NCI-H510A (cell line): ENCODE measurements at places on chromosomes 2 and 18.
A peak's percentile ranks its signal among the peaks of the same experiment; 100 is the strongest.

- no peak for DNase-seq
Observed at GRCh38 chr18:33152376-33152775, 288.1 kb downstream of the CCDC178 start.

- no peak for DNase-seq
Observed at GRCh38 chr2:111667542-111668273, 216.3 kb downstream of the ANAPC1 start.

DNA sequence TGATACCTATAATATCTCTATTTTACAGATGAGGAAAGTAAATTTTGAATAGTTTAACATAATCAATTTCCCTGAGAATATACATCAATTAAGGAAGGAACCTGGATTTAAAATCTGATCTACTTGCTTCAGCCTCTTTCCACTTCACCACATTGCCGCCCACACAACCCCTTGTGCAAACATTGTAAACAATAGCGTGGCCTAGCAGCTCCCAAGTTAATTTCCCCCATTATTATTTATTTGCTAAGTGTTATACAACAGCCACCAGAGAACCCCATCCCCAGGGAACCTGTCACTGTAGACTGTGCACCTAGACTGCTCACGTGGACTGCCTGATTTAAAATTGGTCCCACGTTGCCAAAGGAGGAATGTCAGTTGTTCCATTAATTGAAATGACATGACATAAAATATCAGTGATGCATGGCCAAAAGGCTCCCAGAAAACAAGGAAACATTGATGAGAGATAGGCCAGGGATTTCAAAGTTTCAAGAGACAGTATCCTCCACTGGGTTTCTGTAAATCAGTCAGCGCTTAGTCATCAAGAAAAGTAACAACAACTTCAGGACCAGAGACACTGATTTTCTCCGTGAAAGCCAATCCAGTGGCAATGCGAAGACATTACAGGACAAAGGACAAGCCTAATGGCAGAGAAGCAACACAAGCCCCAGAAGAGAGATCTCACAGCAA, 41.3 kb downstream of the SCG2 start:
- DNase-seq: peak; percentile 55

DNA sequence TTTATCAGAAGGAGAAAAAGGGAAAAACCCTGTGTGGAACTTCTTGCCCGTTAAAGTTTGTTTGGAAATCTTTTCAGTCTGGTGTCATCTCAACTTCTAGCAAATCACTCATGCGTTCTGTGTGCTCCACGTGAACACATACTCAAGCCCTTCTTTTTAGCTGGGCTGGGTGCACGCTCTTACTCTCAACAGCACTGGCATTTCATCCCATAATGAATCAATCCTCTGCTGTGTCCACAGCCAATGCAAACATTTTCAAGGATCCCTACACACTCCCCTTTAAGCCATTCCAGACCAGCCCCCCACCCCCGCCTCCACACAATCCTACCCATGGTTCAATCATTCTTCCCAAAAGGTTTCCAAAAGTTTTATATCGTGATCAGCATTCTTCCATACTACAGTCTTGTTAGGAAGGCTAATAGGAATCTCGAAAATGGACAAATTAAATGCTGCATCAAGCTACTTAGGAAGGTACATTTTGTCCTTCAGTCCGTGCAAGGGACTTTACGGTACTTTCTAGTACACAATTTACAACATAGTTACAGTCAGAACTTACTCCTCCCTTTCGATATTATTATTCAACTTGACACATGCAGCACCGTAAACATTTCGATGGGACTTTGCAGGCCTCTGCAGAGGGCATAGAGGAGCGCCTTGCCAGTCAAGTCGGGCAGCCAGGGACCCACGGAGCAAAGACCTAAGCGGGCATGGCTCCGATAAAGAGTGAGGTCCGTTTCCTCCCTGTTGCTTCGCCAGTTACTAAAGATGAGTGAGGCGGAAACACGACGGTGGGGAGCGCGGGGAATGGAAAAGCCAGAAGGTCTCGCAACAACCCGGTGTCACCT, 1.4 kb downstream of the PTGR3 start:
- DNase-seq: peak; percentile 29

DNA sequence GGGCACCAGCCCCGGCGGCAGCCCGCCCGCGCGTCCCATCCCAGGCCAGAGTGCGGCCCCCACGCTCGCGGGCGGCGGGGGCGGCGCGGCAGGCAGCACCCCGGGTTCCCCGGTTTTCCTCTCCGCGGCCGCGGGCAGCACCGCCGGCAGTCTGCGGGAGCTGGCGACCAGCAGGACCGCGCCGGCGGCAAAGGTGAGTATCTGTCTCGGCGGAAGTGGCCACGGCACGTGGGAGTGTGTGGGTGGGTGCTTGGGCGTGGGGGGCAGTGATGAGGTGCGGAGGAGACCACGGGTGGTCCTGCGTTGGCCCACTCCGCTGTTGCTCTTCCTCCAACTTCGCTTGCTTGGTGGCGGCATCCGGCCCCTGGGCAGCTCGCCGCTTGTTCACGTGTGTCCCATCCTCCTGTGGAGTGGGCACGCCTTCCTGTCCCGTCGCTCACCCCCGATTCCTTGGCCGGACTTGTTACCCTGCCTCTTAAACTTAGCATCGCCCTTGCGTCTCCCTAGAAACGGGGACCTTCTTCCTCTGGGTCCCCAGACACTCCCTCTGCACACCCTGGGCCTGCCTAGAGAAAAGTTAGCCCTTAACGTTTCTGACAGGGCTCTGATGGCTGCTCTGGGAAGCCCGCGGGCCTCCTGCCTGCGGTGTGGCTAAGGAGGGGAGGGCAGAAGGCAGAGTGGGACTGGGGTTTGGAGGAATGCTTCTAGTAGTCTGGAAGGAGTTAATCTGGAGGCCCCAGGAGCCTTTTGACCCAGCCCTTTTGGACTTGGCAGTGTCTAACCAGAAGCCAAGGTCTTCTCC, 1.1 kb downstream of the SH3RF3 start:
- no peak for DNase-seq

DNA sequence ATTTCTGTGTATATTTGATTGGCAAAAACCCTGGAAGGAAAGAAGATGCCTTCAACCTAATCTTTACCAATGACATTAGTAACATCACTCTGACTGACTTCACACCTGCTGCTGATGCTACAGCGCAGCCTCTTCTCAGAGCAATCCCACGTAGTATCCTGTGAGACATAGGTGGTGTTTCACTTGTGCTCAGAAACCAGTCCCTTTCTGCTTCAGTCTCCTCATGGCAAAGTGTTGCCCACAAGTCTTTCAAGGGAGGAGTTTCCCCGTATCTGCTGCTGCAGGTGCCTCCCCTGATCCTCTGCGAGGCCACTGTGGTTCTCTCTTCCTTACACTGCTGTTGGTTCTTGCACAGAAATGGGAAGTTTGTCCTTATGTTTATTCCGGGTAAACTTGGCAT, 433.2 kb upstream of the TNP1 start:
- DNase-seq: no peak

GRCh38 chr2:44934983-44935728, 6.3 kb upstream of the SIX3 start:
- no peak for DNase-seq

- no peak for DNase-seq
Observed at GRCh38 chr2:200095436-200095835, 140.1 kb downstream of the MAIP1 start.

DNA sequence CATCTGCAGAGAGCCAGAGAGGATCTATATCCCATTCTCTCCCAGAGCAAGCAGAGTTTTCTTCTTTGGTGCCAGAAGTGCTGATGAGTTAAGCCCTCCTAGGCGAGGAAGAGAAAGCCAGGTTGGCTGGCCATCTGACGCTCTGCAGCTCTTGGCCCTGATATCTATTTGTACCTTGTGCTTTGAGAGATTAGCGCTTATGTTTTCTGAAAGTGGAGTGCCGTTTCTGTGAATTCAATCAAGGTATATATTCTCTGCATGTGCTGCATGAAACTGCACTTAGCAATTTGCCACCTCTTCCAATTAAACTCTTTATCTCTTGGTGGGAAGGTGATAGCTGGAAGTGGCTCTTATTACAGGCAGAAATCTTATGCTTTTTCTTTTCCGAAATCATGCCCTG, 177.5 kb downstream of the LPIN1 start:
- DNase-seq: no peak

GRCh38 chr2:41948397-41948763, 99.4 kb upstream of the PKDCC start:
- DNase-seq: no peak

GRCh38 chr2:227617316-227618230, at the start of gene SCYGR4:
SCYGR4 (plus strand) TSS chr2:227617498; CDS start chr2:227617498, 0 bp downstream.
- no peak for DNase-seq

DNA sequence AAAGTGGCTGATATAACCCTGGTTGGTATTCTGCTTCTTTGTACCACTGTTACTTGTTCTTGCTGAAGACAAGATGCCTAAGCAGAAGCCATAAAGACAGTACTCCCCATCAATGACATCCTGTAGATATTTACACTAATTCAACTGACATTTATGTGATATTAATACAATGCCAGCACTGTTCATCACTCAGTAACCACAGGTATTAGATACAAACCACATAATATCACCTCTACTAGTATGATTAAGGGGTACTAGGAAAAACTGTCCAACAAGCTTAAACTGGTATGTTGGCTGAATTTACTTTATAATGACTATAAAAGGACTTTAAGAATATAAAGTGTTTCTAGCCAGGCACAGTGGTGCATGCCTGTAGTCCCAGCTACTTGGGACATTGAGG, 65.8 kb downstream of the RTN4 start:
- no peak for DNase-seq

DNA sequence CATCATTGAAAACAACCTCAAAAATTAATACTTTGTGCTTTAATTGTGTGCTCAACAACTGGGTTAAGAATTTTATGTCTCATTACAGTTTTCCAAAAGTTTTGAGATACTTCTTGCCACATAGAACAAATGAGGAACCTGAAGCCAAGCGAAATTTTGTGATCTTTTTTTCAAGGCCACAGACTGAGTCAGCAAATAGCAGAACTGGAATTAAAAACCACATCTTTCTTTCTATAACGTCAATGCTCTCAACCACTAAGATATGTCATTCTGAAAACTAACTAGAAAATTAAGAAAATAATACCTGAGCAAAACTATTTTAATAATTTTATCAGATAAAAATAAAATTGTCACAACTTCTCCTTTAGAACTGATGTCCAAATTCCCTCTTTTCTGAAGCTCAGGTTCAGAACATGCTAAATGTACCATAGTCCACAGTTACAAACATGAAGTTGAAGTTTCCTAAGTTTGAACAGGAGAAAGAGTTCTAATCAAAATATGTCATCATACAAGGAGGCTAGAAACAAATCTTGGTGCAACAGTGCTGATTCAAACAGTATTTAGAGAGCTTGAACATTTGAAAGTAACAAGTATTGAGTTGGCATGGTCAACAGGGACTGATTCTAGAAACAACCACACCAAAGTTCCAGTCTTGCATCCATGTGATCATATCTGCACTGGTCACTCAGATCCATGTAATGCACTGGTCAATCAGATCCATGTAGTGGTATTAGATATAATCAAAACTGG, 27.6 kb upstream of the CALCRL start:
- DNase-seq: no peak

GRCh38 chr2:150167711-150168110, 319.8 kb downstream of the RND3 start:
- DNase-seq: no peak

DNA sequence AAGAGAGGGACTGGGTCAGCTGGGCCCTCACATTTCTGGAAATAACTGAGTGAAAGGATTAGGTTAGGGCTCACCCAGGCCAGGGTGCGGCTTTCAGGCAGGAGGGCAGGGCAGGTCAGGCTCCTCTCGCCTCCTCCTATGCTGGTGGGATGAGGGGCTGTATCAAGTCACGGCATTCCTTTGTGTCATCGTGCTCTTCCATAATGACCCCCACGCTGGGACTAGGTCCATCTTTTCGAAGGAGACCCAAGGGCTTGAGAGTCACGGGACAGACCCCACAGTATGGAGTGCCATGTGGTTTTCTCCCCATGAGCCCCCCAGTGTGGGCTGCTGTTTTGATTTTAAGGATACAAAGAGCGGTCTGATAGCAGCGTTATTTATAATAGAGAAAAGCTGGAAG, 137.8 kb upstream of the COPS8 start:
- no peak for DNase-seq

DNA sequence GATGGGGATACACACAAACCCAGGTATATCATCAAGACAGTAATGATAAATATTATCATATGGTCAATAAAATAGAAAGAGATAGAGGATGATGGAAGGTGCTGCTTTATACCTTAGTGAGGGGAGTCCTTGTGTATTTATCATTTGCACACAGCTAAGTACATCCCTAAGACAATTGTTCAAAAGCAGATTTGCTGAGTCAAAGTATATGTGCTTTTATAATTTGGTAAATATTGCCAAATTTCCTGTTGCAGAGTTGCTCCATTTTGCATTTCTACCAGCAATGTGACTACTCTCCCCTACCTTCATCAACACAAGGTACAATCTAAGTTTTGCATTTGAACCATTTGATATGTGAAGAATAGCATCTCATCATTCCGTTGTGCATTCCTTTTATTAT, 22.6 kb upstream of the PLEK start:
- no peak for DNase-seq

DNA sequence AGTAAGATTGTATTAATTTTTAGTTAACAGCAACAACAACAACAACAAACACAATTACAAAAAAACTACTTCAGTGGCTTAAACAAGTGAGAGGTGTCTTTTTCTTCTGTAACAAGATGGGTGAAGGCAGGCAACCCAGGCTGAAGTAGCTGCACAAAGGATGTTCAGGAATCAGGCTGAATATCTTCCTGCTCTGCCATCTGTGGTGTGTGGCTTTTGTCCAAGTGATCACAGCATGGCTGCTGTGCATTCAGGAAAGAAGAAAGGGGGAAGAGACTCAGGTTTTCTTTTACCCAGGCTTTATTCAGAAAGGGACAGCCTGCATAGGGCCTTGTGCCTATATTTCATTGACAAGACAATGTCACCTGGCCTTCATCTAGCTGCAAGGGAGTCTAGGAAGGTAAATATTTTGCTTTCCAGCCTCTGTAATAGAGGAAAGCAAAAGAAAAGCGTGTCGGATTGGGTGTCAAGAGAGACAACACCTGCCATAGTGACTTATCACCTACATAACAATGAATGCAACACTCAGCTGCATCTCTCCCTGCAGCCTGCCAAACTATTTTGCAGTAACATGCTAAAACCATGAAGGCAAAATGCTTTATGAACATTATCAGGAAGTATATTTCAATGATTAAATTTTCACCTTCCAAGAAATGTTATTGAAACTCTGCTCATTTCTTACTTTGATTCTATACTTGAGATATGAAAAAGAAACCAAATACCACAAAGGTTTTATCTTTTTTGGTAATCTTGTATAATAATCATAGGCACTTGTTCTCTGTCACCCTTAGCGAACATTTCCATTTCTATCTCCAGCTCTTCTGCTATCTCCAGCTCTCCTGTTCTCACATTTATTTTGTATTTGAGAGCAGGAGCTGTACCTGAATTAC, 14.6 kb downstream of the G6PC2 start:
- DNase-seq: no peak

- DNase-seq: no peak
Observed at GRCh38 chr2:82481207-82481606, 1977.9 kb downstream of the SUCLG1 start.

GRCh38 chr2:15671409-15671808, 79.7 kb downstream of the DDX1 start:
- no peak for DNase-seq
